ENCODE measurements at places on chromosomes 6 and 20.

GRCh38 chr20:10618611-10619245 is 55.1 kb downstream of the JAG1 start:
- no peak for DNase-seq

DNA sequence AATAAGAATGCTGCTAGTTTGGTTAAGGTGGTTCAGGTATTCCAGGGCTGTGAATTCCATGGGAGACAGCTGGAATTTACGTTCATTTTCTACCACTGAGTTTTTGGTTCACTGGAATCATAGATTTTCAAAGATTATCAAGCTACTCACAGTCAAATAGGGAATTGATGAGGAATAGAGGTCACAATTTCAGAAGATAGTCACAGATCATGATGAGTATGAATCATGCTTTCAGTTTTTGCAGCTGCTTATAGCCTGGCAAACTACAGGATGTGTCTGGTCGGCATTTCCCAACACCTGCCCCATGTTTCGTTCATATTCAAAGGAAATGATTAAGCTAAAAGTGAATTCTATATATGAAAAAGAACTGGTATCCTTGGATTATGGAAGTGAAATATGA is 58.7 kb downstream of the BCKDHB start:
- DNase-seq, result no peak

GRCh38 chr6:56604186-56604585 is 38.5 kb downstream of the DST start:
- DNase-seq, result no peak

DNA sequence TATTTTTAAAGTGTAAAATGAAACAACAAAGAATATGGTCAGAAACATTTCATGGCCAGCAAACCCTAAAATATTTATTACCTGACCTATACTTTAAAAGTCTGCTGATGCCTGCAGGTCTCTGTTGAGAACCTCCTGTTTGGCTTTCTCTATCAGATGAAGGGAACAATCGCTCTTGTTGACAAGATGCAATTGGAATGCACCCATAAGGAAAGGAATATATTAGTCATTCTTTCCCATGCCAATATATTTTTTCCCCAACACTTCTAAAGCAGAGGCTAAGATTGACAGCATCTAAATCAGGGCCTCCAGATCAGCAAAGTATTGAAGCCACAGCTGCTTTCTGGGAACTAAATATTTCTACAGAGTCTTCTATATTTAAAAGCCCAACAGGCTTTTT is 897.8 kb downstream of the EPHA7 start:
- DNase-seq, result no peak

DNA sequence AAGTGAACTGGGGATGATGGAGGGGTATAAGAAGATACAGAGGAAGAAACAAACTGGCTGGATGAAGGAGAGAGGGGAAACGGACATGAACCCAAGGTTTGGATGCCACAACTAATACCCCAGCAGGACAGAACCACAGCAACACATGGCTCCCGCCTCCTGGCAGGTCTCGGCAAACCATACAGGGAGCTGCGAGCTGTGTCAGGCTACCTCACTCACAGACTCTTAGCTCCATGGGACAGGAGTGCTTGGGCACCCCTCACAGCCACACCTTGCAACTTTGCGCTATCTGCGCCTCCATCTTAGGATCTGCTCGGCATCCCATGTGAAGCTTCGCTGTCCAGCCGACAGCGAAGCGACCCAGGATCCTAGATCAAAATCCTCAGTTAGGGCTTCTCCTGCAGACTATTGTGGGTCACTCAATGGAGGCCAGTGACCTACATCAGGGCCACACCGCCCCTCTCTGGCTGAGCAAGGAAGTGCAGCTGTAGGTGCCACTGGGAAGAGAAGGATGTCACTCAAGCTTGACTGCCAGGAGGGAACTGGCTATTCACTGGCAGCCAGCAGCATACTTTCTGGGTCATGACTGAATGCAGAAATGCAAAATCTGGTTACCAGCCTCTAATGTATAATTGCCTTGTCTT is 174.4 kb upstream of the RIN2 start:
- peak; percentile 68 for DNase-seq

- no peak for DNase-seq
These were observed 30.9 kb downstream of the BAK1 start for GRCh38 chr6:33549196-33549595.

All from EH (cell line).